ENCODE measurements at places on chromosomes 5 and 9.

DNA sequence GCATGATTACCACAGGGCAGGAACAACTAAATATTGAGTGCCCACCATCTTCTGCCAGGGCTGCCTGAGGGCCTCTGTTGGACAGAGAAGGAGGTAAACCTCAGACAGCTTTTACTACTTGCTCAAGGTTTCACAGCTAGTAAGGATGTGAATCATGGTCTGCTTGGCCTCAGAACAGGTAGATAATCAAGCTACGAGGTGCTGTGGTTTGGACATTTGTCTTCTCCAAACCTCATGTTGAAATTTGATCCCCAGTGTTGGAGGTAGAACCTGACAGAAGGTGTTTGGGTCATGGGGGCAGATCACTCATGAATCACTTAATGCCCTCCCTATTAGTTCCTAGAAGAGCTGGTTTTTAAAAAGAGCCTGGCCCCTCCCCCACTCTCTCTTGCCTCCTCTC lies 541.2 kb upstream of the TRPC7 start:
- DNase-seq = no peak

DNA sequence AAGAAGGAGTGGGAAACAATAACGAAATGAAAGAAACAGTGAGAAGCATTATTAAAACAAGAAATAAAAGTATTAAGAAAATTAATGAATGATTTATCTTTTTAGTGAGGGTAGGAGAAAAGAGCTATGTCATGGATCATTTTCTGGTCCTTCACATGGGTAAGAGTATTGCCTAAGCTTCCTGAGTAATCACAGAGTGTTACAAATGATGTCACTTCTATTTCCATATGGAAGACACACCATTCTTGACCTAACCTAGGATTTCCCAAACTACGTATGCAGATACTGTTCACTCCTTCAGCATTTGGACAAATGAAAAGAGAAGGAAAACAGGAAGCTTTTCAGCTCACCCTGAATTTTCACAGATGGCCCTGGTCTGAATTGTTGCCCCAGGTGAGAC lies 3.3 kb upstream of the TSLP start:
- DNase-seq = no peak

DNA sequence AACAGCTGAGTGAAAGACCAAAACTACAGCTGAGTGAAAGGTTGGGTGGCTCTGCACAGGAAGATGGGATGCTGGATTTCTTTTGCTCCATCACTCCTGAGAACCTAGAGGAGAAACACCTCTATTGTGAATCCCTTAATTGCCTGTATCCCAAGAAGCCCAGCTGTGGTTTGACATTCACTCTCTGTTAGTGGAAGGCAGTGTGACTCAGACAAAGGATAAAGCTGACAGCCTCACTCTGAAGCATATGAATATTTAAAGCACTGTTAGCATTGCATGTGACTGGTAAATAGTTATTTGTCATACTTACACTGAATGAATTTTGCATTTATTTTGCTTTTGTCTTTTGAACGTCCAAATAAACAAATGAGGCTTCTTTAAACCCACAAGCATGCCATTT lies 367.1 kb upstream of the RIOK2 start:
- no peak for DNase-seq

GRCh38 chr9:122016309-122016708 lies 76.8 kb downstream of the TTLL11 start:
- DNase-seq = no peak

DNA sequence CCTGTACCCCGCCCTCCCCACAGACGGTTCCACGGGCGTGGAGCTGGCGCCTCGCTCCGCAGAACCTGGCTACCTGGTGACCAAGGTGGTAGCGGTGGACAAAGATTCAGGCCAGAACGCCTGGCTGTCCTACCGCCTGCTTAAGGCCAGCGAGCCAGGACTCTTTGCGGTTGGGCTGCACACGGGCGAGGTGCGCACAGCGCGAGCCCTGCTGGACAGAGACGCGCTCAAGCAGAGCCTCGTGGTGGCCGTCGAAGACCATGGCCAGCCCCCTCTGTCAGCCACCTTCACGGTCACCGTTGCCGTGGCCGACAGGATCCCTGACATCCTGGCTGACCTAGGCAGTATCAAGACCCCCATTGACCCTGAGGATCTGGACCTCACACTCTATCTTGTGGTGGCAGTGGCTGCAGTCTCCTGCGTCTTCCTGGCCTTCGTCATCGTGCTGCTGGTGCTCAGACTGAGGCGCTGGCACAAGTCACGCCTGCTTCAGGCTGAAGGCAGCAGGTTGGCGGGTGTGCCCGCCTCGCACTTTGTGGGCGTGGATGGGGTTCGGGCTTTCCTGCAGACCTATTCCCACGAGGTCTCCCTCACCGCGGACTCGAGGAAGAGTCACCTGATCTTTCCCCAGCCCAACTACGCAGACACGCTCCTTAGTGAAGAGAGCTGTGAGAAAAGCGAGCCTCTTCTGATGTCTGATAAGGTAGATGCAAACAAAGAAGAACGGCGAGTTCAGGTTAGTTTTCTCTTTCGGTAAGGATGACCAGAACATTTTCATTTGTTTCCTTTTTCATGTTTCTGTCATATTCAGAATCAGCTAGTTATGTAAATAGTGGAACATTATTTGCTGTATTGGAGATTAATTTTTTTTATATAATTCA lies 2.3 kb downstream of the PCDHGA5 start:
- DNase-seq = no peak

GRCh38 chr5:125153231-125153630 lies 406.8 kb upstream of the ZNF608 start:
- DNase-seq = no peak

DNA sequence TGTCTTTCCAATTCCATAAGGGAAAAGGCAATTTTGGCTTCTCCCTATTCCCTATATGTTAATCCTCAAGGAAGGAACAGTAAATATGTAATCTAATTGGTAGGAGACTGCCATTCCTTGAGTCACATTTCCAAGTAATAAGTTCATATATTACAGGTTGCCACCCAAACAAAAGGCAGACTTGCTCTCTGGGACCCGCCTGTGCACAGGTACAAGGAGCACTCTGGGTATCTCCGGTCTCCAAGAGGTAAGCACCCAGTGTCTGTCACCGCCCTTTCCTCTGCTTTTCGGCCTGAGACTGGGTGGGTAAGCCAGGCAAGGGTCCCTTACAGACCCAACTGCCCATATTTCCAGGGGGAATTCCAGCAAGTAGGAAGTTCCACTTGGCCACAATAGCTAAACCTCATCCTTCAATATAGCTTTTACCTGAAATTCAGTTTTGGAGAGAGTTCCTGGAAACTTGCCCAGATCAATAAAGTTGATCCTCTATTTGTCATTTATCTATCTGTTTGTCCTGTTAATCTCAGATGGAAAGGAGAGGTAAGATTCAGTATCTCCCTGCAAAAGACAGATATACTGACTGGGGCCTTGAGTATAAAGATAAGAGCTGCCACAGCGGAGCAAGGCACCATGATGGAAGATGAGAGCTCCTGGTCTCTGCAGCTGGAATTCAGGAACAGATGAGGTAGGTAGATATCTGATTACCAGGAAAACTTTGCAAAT lies 81.8 kb downstream of the SUSD1 start:
- DNase-seq = no peak

- DNase-seq = no peak
These were observed 47.0 kb upstream of the CAST start for GRCh38 chr5:96615223-96615622.

- DNase-seq = no peak
These were observed 1200.6 kb downstream of the PTPRD start for GRCh38 chr9:9412241-9412640.

DNA sequence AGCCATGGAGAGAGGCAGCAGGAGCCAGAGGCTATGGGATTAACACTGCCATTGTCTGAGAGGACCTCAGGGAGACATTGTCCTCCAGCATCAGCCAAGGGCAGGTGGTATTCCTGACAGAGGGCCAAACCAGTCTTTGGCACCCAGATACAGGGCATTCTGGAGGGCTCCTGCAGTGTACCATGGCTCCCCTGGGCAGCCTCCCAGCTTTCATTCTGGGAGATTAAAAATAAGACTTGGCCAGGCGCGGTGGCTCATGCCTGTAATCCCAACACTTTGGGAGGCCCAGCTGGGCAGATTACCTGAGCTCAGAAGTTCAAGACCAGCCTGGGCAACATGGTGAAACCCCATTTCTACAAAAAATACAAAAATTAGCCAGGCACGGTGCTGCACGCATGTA lies 4.2 kb downstream of the MTAP start:
- DNase-seq = no peak

GRCh38 chr5:139443831-139444453 lies 4.6 kb upstream of the DNAJC18 start:
- DNase-seq = peak; percentile 44

DNA sequence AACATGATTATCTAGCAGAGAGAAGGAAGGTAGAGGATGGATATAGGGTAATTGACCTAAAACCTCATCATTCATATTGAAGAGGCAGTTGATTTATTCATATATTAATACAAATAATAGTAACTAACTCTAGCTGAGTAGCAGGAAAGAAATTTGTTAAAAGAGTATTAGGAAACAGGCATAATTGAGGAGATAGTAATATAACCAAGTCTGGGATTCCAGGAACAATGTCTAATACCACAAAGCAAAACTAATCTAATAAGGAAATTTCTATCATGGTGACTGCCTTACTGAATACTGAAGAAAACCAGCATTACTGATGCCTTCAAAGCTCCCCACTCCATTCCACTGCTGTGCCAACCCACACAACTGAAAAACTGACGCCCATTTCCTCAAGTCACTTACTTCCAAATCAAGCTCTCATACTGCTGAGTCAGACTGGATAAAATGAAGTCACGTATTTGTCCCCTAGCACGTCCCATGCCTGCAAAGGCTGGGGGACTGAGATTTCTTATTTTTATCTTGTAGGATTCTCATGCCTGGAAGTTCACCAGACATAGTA lies 153.9 kb downstream of the SMC2 start:
- no peak for DNase-seq

DNA sequence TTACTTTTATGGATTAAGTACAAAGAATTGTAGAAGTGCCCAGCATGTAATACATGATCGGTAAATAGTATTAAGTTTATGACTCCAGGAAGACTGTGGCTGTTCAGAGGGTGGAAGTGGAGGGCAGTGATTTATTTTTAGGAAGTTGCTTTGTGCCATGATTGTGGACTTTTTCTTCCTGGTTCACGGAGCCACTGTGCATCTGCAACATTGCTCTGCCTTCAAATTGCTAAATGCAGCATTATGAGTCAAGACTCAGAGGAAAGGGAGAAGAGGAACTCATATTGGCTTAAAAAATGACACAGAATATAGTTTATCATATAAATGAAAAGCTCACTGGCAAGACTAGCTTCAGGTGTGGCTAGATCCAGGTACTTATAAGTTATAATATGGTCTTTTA lies 301.5 kb downstream of the KCTD16 start:
- no peak for DNase-seq

DNA sequence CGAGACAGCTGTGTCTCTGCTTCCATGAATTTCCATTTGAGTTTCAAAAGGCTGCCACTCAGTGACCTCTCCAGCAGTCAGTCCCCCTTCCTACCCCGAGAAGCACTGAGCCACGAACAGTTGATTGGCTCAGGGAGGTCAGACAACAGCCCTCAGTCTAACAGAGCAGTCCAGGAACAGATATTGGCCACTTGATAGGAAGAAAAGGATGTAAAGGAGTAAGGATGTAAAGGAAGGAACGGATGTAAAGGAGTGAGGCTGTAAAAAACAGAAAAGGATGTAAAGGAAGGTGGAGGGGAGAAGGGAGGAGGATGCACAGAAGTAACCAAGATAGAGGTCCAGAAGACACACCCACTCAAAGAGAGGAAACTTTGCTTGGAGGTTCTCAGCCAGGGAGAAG lies 3.2 kb upstream of the NR4A3 start:
- no peak for DNase-seq

DNA sequence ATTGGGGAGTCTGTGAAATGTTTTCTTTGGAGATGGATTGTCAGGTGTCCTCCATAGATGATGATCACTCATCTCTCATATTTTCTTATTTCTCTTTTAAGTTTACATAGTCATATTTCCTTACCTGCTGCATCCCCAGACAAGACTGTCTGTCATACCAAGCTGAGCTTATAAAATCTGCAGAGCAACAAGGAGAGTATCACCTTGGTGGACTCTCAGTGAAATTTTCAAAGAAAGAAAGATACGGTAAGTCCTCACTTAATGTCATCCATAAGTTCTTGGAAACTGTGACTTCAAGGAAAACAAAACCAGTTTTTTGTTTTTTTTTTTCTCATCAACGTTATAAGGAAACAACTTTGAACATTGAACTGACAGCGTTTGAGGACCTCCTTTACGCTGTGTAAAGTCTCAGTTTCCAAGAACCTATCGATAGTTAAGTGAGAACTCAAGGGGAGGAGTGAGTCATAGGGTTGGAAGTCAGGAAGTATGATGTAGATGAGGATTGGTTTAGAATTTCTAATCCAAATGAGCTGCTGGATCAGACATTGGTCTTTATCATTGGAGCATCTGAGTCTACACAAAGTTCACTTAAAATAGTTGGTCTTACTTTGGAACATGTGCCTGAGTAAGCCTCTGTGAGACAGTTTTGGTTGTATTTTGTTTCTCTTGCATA lies 45.5 kb downstream of the SPIN1 start:
- DNase-seq = no peak

- DNase-seq = no peak
These were observed 1510.1 kb downstream of the MAT2B start for GRCh38 chr5:165015547-165015946.

DNA sequence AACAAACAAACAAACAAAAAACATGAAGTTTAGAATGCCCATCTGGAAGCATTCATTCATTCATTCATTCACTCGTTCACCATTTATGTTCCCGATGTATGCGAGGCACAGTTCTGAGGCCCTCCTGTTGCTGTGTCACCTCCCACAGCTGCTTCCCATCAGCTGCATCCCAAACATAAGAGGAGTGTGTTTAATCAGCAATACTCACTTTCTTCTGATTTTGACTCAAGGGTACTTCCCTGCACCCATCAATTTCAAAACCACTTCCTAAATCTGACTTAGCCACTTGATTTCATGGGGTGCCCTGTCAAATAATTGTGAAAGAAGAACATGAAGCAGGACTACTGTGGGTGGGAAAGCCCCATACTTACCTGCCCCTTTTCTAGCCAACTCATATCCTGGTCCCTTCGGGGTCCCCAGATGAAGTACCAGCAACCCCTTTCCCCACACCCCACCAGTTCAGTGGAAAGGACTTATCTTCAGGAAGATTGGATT lies 128.0 kb upstream of the IL12B start:
- DNase-seq = no peak

DNA sequence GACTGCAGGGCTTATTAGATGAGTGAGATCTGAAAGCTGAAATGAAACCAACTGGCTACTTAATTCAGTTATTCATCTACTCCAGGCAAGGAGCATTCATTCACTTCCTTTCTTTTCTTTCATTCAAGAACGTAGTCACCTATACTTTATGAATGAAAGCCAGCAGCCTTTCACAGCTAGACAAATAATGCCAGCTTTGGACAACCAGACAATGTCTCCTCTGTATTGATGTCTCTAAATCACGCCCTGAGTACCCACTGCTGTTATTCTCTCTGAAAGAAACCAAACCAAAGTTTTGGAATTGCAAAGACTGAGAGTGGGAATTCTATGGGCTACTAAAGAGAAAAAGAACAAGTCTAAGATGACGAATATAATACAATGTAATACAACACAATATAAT lies 121.2 kb upstream of the PTPN3 start:
- DNase-seq = no peak
